Hindlimb muscle (tissue), 1 donor: ENCODE measurements at places on chromosomes 2 and 18. TPM values are rescaled to one million over a fixed set of nuclear protein-coding genes. Genes with fewer than 3 reads are reported as not detected.

DNA sequence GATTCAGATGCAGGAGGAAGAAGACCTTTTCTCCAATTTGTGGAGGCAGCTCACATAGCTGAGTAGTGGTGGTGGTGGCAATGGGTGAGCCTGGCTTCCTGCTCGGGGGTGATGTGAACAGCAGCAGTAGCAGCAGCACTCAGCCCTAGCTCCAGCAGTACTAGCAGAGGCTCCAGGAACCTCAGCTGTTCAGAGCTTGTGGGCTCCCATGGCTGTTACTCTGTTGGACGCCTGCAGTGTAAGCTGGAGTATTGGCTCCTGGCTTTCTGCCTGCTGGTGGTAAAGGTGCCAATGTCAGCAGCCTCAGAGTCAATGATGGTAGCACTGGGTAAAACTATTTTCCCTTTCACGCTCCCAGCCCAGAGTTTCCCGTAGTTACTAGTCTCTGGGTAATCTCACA lies 3.1 kb upstream of the SEH1L start:
- DNase-seq: no peak

GRCh38 chr2:231210782-231211181 lies 12.4 kb downstream of the ARMC9 start:
- DNase-seq: no peak

The VWA3B gene
- polyA plus RNA-seq: 1.0 TPM

GRCh38 chr2:130807659-130808385 lies 28.9 kb upstream of the ARHGEF4 start:
- no peak for DNase-seq

- DNase-seq: no peak
Observed at GRCh38 chr18:76903386-76903785, 81.0 kb downstream of the ZNF236 start.

The NEU2 gene
- polyA plus RNA-seq: not detected

DNA sequence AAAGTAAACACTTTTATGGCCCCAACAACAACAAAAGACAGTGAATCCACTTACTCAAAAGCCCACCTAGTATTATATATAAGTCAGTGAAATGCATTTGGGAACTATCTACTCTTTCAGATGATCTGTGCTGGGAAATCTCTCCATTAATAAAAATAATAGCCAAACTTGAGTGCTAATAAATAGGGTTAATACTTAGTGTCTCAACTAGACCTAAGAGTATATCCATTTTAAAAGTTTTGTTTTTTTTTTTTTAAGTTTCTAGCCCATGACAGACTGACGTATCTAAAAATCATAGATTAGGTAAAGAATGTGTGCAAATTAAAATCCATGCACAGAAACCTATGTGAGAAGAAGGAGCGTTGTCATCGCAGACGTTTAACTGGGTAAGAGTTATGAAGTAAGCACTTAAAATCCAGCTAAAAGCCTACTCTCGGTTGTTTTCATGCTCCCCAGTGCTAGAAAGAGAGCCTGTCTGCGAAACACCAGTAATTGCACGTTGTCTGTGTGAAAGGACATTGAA lies 83.4 kb upstream of the PELI1 start:
- no peak for DNase-seq

DNA sequence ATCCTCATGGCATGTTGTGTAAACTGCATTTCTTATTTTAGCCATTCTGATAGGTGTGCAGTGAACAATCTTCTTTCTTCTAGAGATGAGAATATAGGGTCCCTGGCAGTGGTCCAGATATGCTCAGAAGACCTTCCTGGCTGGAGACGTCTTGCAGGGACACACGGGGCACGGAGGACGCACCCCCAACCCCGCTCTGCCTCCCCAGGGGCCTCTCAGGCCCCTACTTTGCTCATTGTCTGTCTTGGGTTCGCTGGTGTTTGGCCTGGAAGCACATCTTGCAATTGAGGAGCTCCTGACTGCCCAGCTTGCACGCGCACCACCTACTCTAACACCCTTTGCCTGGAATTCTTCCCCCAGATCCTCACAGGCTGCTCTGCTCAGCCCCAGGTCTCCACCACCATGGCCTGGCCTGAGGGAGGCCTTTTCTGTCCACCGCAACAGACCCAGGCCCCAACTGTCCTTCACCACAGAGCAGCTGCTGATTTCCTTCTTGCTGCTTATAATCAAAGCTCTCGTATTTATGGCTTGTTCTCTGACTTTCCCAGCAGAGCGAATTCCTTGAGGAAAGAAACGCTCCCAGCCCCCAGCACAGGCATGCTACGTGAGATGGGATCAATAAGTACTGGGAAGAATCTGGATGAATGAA lies 295.9 kb upstream of the HDAC4 start:
- DNase-seq: no peak

The CREG2 gene
- 6.7 TPM for polyA plus RNA-seq

The TNP1 gene
- polyA plus RNA-seq: not detected
